ENCODE measurements at places on chromosomes 7 and 10.

- no peak for DNase-seq
Observed at GRCh38 chr7:98629001-98629431, 11.9 kb downstream of the NPTX2 start.

- no peak for DNase-seq
Observed at GRCh38 chr7:47232751-47233412, 349.0 kb downstream of the TNS3 start.

DNA sequence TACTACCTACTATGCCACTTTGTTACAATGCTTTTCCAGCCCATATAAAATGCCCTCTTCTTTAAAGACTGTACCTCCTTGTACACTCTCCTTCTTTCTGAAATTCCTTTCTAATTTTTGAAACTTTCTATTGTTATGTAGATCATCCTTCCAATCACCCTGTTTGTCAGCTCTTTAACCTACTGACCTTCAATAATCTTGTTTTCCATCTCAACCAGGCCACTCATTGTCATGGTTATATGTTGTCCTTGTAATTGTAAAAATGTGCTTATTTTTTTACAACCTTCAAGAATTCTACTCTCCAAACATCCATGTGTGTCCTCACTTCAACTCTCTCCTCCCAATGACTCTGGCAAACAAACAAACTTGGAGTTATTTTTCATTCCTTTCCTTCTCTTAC, 1172.6 kb upstream of the CELF2 start:
- no peak for DNase-seq

DNA sequence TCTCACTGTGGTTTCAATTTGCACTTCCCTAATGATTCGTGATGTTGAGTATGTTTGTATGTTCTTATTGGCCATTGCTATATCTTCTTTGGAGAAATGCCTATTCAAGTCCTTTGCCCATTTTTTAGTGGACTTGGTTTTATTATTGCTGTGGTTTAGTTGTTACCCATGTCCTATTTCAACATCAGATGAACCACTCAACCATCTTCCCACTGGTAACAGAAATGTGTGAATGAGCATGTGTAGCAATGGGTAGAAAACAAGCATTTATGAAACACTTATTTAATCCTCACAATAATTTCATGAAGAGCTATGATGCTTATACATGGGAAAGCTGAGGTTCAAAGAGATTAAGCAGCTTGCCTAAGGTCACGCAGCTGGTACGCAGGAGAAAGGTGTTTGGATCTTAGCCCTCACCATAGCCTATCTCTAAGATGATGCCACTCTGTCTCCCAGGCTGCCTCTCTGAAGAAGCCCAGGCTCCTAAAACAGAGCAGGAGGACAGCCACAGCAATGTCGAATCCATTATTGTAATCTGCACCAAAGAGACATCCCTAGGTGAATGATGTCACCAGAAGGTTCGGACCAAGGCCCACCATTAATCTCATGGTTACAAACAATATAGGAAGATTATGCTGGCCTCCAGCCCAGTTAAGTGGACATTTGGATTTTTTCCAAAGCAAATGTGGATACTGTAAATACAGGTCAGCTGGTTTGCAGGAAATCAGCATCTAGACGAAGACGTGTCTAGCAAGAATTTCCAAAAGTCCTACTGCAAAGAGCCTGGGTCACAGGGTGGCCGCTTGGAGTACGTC, 447.6 kb upstream of the ZMIZ1 start:
- DNase-seq, result no peak

- no peak for DNase-seq
Observed at GRCh38 chr7:142376356-142376997, 118.6 kb upstream of the PRSS58 start.

GRCh38 chr10:116850058-116850611, 836 bp downstream of the ENO4 start:
- no peak for DNase-seq

DNA sequence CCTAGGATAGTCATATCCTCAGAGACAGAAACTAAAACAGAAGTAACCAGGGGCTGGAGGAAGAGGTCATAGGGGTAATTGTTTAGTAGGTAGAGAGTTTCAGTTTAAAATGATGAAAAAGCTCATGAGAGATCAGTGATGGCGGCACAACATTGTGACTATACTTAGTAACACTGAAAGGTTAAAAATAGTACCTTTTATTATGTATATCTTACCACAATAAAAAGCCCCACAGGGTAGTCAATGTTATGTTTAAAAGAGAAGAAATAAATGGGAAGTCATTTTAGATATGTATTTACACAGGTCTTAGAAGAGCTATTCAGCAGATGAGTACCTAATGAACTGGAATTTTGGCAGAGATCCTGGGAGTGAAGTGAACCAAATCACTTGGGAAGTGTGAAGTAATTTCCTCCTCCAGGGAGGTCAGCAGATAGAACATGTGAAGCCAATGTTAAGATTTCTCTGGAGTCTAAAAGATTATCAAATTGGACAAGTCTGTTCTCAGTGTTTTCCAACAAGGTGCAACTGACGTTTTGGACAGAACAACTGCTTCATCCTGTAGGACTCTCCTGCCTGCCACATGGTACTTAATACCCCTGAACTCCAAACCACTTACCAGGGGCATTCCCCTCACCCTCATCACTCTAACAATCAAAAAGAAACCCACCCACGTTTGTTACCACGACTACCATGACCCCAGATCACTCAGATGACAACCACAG, 6.4 kb downstream of the CDCA7L start:
- peak; percentile 68 for DNase-seq

DNA sequence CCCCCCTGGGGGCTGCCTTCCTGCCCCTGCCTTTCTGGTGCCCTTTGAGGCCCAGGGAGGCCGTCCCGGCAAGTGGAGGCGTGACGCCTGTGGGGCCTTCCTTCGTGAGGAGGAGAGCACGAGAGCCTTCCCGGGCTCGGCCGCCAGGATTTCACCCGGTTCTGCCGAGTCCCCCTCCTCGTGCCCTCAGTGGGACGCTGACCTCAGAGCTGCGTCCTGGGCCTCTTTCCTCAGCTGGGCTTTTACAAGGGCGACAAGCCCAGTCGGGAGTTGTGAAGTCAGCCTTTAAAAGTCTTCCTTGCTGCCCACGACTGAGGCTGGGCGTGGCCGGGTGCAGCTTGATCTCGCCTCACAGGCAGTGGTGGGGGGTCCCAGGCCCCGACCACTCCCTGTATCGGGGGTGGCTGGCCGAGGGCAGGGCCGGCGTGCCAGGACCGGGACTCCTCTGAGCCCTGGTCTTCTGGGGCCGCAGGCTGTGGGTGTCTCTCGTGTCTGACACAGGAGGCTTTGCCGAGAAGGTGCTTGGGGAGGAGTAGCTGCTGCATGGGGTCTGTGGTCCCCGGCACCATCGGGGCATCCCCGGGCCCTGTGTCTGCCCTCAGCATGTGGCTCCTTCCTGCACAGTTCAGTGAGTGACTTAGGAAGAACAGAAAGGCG, 41.8 kb downstream of the FAM20C start:
- DNase-seq, result no peak

DNA sequence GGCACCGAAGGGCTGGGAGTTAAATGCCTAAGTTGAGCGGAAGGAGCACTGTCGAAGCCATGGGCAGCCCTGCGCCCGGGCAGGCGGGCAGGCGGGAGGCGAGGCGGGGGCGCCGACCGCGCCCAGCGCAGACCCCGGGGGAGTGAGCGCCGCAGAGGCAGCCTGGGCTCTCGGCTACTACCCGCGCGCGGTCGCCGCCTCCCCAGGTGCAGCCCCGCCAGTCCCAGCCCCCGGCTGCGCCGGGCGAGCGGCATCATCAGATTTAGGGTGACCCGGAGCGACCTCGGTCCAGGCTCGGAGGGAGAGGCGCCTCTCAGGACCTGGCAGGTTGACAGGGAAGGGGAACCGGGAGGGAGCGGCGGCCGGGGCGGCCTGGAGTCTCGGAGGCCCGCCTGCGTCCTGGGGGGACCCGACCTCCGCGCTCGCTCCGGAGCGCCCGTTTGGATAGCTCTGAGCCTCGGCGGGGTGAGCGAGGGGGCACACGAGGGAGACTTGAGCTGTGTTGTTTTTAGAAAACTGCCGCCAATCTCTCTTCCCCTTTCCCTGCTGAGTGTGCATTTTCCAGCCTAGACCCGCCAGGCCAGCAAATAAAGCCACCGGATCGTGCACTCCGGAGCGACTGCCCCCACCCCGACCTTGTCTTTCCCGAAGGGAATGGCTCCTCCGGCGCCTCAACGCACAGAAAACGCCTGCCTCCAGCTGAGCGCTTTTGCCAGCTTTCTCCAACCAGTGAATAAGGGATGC, 2.3 kb upstream of the NRP1 start:
- no peak for DNase-seq

DNA sequence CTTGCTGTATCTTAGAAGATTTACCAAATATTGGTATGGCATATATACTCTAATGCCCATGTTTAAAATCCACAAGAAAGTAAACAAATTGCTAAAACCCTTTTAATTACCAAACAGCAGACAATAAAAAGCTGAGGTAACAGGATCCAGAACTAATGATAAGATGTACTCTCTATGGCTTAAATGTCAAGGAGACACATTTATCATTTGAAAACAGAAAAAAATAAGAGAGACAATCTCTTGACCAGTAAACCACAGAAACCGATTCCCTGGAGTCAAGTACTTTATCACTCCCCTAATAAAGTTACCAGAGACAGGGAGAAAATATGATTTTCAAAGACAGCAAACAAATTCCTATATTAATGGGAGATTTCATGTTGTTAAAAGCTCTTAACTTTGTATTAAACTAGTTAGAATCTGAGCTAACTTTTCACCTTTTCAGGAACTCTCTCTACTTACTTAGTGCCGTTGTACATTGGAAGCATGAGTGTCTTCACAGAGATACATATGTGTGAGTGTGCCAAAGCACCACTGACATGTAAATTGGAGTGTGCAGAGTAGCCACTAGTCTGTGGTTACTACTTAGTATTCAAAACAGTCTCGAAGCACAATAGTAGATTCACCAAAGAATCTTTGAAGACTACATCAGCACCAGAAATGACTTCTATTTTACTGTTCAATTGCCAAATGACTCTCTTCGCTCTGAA, 44.2 kb downstream of the TSPAN12 start:
- no peak for DNase-seq

GRCh38 chr7:138127996-138128395, 51.7 kb downstream of the AKR1D1 start:
- peak; percentile 57 for DNase-seq

DNA sequence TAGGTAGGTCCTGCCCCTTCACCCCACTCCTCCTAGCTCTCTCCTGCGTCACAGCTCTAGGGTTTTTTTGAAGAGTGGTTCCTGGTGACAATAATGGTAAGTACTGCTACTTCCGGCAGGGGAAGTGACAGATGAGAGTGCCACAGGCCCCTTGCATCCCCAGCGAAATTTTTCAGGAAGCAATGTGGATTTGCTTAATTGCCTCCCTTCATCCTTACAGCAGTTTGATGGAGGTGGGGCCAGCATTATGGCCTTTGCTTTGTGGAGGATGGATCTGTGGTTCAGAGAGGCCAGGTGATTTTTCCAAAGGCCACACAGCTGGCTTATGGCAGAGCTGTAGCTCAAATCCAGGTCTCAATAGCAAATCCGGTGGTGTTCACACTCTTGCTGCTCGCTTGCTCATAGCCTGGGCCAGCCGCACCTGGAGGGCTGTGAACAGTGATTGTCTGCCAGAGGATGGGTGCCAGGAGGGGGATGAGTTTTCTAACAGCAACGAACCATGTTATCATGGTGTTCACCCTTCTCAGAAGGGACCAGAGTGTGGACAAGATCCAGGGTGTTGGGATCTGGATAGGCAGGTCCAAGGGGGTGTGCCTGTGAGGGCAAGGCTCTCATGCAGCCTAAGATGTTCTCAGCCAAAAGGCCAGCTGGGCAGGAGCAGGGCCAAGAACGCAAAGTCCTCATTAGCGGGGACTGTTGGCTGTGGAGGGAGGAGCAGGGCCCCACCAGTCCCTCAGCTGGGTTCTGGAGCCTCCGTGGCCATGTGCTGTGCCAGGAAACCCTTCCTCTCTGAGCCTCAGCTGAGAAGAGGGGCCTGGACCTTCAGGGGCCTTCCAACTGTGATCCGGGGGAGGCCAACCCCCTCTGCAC, 89.0 kb downstream of the EMX2 start:
- no peak for DNase-seq

GRCh38 chr7:85770332-85770731, 583.5 kb upstream of the SEMA3D start:
- DNase-seq, result no peak

DNA sequence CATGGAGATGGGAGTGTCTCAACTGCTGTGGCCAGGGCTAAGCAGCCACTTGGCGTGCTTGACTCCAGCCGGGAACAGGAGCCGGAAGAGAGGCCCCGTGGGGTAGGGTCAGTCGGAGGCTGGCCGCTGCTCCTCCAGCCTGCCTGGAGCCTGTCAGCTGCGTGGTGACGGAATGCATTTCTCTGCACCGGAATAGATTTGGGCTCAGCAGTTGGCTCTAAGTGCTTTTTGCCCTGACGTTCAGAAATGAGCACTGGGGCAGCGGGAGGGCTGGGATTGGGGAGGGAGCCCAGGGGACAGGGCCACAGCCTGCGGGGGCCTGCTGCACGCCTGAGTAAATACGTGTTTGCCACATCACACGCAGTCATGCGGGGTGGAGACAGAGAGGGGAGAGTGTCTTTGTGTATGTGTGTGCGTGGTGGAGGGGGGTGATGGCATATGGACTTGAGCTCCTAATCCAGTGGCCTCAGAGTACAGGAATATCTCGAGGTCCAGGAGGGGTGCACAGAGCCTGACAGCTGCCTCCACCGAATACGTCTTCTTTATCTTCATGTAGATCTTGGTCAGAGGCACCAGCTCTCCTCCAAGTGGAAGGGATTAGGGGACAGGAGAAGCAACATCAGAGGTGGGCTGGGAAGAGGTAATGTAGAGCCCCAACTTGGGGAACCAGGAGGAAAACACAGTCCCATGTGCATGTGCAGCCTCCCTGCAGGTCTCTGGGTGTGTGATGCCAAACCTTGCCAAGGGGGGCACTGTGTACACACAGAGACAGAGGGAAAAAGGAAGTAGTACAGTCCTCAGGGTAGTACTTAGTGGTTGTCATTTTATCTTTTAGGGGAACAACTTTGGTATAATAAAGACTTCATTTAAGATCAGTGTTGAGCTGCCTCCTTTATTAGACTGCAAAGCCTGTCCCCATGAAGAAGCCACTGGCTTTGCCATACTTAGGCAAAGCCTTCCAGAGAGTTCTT, 151.4 kb downstream of the CDH23 start:
- DNase-seq, result no peak

- peak; percentile 18 for DNase-seq
Observed at GRCh38 chr10:122875843-122876466, 3.4 kb downstream of the FAM24B start.

DNA sequence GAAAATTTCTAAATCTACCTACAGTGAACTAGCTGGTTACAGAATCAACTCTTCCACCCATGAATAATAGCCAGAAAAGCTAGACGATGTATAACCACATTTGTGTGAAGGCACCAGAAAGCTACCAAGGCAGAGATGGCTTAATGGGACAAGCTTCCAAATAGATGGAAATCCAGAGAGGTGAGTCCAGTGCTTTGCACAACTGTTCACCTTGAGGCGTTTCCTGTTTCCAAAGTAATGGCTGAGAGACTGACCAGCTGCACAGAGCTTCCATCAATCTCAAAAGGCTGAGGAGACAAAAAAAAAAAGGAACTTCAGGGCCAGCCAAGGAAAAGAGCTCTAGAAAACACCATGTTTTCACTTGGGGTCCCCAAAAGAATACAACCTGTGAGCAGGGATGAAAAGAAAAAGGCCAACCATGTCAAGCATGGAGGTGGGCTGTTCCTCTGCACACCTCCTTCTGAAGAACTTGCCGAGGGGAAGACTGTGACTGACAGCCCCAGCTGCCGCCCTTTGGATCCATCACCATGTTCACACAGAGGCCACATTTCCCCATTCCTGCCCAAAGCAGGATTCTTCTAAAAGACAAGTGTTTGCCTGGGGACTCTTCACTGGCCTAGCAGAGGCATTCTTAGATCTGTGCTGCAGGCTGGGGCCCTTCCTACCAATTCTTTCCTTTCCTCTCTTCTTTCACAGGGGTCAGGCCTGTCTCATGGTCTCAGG, 72.9 kb downstream of the ARHGAP21 start:
- DNase-seq, result peak; percentile 20

- DNase-seq, result no peak
Observed at GRCh38 chr7:27169658-27170425, 4.3 kb downstream of the HOXA10 start.

All from epithelial cell of esophagus (primary cell).